Anterior cingulate cortex (tissue), 58 donors: ENCODE measurements at places on chromosomes 11 and 22.

GRCh38 chr11:113849713-113850112 is 25.7 kb downstream of the USP28 start:
- DNase-seq, result no peak

- DNase-seq, result no peak
Measured at GRCh38 chr11:107563702-107564101, 1.8 kb downstream of the ALKBH8 start.

GRCh38 chr11:92308366-92308765 is 83.7 kb downstream of the FAT3 start:
- DNase-seq, result no peak

GRCh38 chr22:22946131-22946530 is 58.5 kb downstream of the IGLL5 start:
- no peak for DNase-seq

DNA sequence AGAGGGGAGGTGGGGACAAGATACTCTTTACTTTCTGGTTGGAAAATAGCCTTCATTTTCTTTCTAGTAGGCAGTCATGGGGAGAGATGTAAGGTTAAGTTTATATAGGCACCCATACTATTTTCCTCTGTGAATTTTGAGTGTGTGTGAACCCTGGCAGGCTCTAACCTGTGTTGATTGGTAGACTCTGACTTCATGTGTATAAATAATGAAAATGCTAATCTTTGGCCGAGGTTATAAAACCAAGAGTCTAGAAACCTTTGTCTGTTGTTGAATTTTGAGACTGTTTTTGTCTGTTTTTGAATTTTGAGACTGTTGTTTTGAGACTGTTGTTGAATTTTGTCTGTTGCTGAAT is 14.0 kb downstream of the TRIM44 start:
- no peak for DNase-seq

DNA sequence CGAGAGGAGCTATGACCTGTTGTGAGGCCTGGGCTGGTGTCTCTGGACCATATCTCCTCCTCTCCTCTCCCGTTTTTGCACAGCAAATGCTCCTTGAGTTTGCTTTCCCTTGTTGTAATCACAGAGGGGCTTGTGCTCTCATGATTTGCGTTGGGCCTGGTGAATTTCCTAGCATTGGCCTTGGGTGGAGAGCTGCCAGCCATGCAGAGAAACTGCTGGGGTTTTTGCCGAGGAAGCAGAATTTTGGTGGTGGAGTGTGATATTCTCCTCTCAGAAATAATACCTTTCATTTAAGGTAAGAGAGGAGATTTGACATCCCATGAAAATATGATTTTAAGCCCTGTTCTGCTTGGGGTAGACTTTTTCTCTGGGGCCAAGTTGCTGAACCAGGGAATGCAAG is 175.7 kb upstream of the CADM1 start:
- no peak for DNase-seq

DNA sequence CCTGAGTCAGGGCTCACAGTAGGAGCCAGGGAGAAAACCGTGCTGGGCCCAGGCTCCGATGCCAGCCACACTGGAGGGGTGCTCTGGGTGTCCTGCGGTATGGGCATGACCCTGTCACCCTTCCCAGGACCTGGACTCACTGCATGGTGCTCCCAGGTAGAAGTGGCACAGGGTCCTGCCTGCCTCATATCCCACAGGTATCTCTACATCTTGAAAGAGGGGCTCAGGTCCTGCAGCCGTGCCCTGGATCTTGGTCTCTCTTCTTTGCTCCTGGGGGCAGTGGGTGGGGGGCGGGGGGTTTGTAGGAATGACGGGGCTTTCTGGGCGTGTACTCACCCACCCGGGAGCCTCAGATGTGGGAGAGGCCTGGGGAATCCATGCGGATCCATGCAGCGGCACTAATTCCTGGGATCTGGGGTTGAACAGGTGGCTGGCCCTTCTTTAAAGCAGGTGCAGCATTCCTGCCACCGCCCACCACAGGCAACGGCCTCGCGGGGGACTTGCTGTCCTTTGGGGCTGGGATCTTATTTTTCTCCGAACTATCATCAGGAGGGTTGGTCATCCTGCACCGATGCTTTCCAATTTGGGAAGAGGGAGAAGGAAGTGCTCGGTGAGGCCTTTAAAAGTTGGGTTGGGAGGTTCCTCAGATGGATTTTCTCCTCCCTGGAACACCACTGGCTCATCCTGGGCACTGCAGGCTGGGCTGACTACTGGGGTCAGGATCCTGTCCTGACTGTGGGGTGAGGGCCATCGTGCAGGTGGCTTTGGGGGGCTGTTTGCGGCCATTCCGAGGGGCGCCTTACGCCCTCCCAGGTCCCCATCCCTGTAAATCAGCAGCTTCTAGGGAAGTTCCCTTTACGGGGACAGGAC is 886.4 kb downstream of the BRD1 start:
- DNase-seq, result no peak
